ENCODE measurements at places on chromosomes 7 and 10.
A peak's percentile ranks its signal among the peaks of the same experiment; 100 is the strongest.

GRCh38 chr7:68610701-68611100 is 987.6 kb upstream of the AUTS2 start:
- DNase-seq, result no peak

GRCh38 chr7:100152937-100153666 is 4.4 kb downstream of the LAMTOR4 start:
- DNase-seq, result no peak

- peak; percentile 79 for DNase-seq
Measured at GRCh38 chr7:69598081-69598486, at the start of gene AUTS2. TSS of gene AUTS2 (plus strand) at chr7:69598475. CDS start at chr7:69599654, 1,179 bp downstream.

DNA sequence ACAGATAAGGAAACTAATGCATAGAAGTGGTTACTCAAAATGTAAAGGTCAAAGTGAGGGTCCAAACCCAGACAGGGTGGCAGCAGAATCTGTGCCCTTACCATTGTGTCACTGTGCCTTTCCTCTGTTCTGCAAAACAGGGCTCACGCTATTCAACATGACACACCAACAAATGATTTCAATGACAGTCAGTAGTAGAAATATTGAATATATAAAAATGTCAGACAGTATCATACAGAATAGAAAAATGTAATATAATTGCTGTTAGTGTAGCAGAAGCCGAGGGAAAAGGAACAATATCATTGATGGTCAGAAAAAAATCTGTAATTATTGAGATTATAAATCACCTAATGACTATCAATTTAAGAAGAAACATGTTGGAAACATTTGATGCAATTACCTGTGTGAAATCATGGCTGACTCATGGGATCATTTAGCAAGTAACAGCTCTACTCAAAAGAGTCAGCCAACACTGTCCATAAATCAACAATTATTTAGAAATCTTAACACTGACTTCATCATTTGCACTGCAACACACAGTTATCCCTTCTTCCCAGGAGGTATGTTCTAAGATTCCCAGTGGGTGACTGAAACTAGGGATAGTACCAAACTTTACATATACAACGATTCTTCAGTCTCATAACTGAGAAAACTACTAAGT is 198.7 kb downstream of the DGKI start:
- no peak for DNase-seq

GRCh38 chr10:63491588-63492316 is 26.0 kb upstream of the JMJD1C start:
- no peak for DNase-seq

GRCh38 chr10:86363833-86364490 is 2.6 kb downstream of the GRID1 start:
- no peak for DNase-seq

GRCh38 chr7:69776611-69777010 is 178.3 kb downstream of the AUTS2 start:
- DNase-seq, result no peak

- DNase-seq, result no peak
Measured at GRCh38 chr7:156544919-156545715, 95.5 kb upstream of the RNF32 start.

- DNase-seq, result no peak
Measured at GRCh38 chr7:3951316-3952055, 650.4 kb downstream of the SDK1 start.

GRCh38 chr10:44787480-44788075 is 123.6 kb upstream of the TMEM72 start:
- DNase-seq, result no peak

DNA sequence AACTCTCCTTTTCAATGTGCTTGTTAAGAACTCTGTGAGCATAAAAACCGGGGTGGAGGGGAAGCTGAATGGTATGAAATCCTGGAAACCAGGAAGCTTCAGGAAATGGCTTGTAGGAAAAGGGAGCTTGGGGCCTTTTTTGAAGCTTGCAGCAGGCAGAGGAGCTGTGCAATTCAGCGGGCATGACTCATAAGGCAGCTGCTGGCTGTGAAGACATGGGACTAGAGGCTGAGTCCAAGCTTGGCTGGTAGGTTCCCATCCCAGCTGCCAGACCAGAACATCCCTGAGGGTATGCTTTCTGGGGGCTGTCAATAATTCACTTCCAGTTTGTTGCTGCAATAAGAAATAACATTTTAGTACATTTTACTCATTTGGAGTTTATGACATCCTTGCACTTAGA is 36.8 kb upstream of the CDC14C start:
- DNase-seq, result no peak

DNA sequence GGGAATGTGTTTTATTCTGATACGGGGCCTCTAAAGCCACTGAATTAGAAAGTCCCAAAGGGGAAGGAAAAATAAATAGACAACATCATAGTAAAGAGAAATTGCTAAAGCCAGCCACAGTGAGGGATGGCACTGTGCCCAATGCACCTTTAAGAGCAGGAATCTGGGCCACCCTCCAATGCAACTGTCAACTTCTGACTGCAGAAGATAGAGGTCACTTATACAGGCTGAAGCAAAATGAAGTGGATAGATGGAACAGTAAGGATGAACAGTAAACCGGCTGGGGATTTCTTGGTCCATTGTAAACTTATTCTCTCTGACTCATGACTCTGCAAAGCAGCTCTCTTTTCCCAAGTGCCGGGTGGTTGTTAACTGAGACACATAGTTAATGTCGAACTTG is 54.0 kb upstream of the KCNIP2 start:
- no peak for DNase-seq

Measured in CD4-positive, alpha-beta T cell treated with Interleukin-1 beta for 1 hour (primary cell).